Temporal lobe (tissue), 4 donors: ENCODE measurements at places on chromosomes 4 and X. TPM values are rescaled to one million over a fixed set of nuclear protein-coding genes. Genes with fewer than 3 reads are reported as not detected.

HPGD gene
- total RNA-seq, result 3.0 TPM

LDOC1 gene
- 6.9 TPM for total RNA-seq

TCEAL2 gene
- 26.6 TPM for total RNA-seq

MAGEA10 gene
- not detected for total RNA-seq

SRPK3 gene
- 0.25 TPM for total RNA-seq

USP17L15 gene
- not detected for total RNA-seq

CD38 gene
- 8.9 TPM for total RNA-seq

TLL1 gene
- 0.98 TPM for total RNA-seq
